Immature natural killer cell (primary cell): ENCODE measurements at places on chromosomes 13 and 19.

- H3K36me3 ChIP-seq = peaks cover 9% of the 10 kb centered on the region
- peaks cover 15% of the 10 kb centered on the region for H3K4me1 ChIP-seq
- H3K4me3 ChIP-seq = no peak overlapping the region
- DNase-seq = no peak
- H3K27me3 ChIP-seq = no peaks in the 10 kb centered on the region
Measured at GRCh38 chr19:40356681-40357595, 8.4 kb downstream of the PLD3 start.

GRCh38 chr19:19300613-19301012 lies 19.7 kb downstream of the SUGP1 start:
- no peak overlapping the region for H3K4me3 ChIP-seq
- H3K27ac ChIP-seq = no peak overlapping the region
- peaks cover 23% of the 10 kb centered on the region for H3K36me3 ChIP-seq
- peaks cover 3% of the 10 kb centered on the region for H3K27me3 ChIP-seq

- DNase-seq = no peak
- no peaks in the 10 kb centered on the region for H3K36me3 ChIP-seq
- H3K27me3 ChIP-seq = peaks cover 76% of the 10 kb centered on the region
- peak overlapping the region; percentile 99 for H3K27ac ChIP-seq
Measured at GRCh38 chr19:13839938-13840304, 37.0 kb upstream of the NANOS3 start.

DNA sequence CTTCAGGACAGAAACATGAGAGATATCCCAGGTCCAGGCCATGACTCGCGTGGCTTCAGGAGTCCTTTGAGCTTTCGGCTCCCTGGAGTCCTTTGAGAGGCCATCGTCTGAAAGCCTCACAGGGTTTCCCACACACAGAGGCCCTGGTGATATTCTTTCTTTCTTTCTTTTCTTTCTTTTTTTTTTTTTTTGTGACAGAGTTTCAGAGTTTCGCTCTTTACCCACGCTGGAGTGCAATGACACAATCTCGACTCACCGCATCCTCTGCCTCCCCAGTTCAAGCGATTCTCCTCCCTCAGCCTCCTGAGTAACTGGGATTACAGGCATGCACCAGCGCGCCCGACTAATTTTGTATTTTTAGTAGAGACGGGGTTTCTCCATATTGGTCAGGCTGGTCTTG lies 5.5 kb downstream of the SIN3B start:
- H3K27me3 ChIP-seq = peaks cover 2% of the 10 kb centered on the region
- peaks cover 42% of the 10 kb centered on the region for H3K36me3 ChIP-seq
- H3K4me3 ChIP-seq = no peak overlapping the region
- no peak overlapping the region for H3K27ac ChIP-seq
- H3K4me1 ChIP-seq = peaks cover 16% of the 10 kb centered on the region

DNA sequence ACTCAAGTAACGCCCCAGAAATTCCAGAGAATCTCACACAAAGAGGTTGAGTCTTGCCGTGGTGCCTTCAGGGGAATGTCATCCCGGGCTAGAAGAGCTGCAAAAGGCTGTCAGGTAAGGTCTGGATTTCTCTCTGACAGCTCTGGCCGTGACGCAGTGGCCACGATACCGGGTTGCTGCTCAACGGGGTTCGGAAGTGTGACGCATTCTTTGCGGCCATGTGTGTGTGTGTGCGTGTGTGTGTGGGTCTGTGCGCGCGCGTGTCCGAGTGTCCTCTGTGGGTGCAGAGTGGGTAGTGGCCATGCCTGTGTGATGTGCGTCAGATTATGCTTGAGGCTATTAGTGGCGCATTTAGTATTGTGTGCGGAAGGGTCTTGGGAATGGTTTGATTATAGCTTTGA lies 306 bp downstream of the ZNF540 start:
- H3K4me1 ChIP-seq = peaks cover 41% of the 10 kb centered on the region
- DNase-seq = peak; percentile 90
- H3K27me3 ChIP-seq = peaks cover 20% of the 10 kb centered on the region
- H3K27ac ChIP-seq = peak overlapping the region; percentile 99

DNA sequence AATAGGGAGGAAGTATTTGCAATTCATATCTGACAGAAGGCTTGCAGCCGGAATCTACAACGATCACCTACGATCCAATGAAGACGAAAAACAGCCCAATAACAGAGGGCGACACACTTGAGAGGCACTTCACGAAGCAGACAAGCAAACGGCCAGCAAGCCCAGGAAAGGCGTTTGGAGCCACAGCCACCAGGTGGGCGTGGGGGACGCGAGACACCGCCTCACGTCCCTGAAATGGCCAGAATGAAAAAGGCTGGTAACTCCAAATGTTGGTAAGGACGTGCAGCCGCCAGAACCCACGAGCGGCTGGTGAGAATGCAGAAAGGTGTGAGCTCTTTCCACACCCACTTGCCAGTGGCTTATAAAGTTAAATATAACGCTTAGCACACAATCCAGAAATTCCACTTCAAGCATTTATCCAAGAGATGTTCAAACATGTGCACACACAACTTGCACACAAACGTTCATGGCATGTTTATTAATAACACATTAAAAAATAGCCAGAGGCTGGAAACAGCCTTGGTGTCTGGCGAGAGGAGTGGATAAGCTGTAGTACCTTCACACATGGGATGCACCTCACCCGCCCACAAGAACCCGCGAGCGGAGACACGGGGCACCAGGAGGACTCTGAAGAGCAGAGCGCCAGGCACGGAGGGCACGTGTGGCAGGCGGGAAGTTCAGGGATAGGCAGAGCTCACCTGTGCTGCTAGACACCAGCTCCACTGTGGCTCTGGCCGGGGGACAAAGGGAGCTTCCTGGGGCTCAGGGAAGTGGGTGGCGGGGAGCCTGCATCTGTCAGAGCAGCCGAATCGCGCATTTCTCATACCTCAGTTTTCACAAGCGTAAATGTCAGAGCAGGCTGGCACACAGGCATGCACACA lies 89.3 kb downstream of the SPACA7 start:
- H3K27me3 ChIP-seq = peaks cover 2% of the 10 kb centered on the region
- H3K4me3 ChIP-seq = no peak overlapping the region
- no peak for DNase-seq
- H3K27ac ChIP-seq = no peak overlapping the region

- no peak for DNase-seq
- peaks cover 91% of the 10 kb centered on the region for H3K4me1 ChIP-seq
- H3K27ac ChIP-seq = no peak overlapping the region
- no peak overlapping the region for H3K4me3 ChIP-seq
Measured at GRCh38 chr13:26300140-26300539, 46.2 kb downstream of the CDK8 start.

DNA sequence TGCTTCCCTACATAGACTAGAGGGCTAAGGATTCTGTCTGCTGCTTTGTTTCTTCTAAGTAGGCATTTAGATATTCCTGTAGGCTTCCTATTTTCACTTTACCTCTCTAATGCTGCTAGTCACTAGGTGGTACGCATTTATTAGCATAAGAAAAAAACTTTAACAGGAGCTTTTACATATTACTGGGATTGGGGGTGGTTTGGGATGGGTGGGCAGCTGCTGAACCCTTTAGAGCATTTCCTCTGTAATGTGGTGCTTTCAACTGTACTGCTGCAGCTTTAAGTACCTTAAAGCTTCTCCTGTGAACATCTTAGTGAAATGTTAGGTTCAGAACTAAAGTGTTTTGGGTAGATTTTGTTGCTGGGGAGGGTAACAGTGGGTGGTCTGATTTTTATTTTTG lies 92.6 kb downstream of the ZNF486 start:
- DNase-seq = no peak
- H3K4me3 ChIP-seq = no peak overlapping the region
- peaks cover 3% of the 10 kb centered on the region for H3K36me3 ChIP-seq
- peaks cover 9% of the 10 kb centered on the region for H3K27me3 ChIP-seq

- no peak for DNase-seq
- H3K4me3 ChIP-seq = no peak overlapping the region
- H3K27me3 ChIP-seq = no peaks in the 10 kb centered on the region
- H3K36me3 ChIP-seq = no peaks in the 10 kb centered on the region
- H3K27ac ChIP-seq = no peak overlapping the region
Measured at GRCh38 chr19:4362101-4362828, 18.9 kb downstream of the MPND start.

DNA sequence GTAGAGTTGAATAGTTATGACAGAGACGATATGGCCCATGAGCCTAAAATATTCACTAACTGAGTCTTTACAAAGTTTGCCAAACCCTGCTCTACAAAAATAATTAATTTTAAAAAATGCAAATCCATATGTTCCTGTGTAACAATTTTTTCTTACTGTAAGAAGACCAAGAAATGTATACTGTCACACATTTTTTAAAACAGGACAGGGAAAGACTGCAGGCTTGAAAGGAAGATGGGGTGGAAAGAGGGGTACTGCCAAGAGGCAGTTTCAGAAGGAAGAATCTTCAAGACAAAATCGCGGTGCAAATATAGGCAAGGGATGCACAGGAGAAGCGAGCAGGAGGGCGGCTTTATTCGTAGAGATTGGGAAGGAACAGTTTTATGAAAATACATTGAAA lies 115.7 kb upstream of the KLHL1 start:
- DNase-seq = no peak
- H3K4me1 ChIP-seq = no peaks in the 10 kb centered on the region
- H3K27ac ChIP-seq = no peak overlapping the region
- peaks cover 6% of the 10 kb centered on the region for H3K36me3 ChIP-seq

DNA sequence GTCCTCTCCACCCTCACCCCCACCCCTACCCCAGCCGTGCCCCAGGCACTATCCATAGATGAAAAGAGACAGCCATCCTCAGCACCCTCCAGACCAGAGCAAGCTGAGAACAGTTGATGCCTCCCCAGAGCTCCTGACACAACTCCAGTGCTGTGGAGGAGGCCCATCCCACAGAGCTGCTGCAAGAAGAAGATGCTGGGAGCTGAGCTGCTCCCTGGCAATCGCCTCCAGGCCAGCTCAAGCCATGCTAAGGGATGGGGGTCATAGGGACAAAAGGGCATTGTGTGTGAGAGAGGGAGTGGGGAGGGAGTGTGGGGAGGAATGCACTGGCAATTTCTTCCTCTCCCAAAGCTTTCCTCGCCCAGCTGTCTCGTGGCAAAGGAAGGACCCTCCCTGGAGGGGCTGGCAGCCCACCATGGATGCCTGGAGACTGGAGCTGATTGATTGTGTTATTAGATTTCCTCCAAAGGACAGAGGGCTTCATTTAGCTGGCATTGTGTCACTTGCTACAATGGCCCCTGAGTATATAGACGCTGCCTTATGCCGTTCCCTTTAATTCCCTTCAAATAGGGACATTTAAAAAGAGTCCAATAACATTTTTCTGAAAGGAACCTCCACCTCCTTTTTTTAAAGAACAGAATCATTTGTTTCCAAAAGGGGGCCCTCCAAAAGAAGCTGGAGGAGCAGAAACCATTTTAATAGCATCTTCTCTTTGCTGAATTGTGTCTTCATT lies 476.4 kb downstream of the FOXO1 start:
- H3K27me3 ChIP-seq = no peaks in the 10 kb centered on the region
- DNase-seq = no peak
- no peaks in the 10 kb centered on the region for H3K36me3 ChIP-seq
- H3K4me3 ChIP-seq = no peak overlapping the region
- peaks cover 41% of the 10 kb centered on the region for H3K4me1 ChIP-seq

DNA sequence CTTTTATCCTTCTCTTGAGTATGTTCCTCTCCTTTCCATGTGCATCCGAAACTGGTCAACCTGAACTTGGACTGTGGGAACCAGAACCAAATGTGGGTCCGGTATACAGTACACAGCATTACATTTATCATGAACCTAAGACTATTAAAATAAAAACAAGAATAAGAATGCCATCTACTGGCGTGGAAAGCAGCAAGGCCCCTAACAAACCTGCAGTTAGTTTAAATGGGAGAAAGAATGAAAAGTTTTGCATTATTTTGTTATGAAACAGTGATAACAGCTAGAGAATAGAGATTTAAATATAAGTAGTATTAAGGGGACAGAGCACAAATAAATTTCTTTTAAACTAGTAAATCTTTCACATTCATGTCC lies 159.5 kb downstream of the RBM26 start:
- H3K36me3 ChIP-seq = no peaks in the 10 kb centered on the region
- H3K27ac ChIP-seq = no peak overlapping the region
- H3K27me3 ChIP-seq = peaks cover 2% of the 10 kb centered on the region
- no peaks in the 10 kb centered on the region for H3K4me1 ChIP-seq
- H3K4me3 ChIP-seq = no peak overlapping the region

- no peaks in the 10 kb centered on the region for H3K36me3 ChIP-seq
- no peaks in the 10 kb centered on the region for H3K4me1 ChIP-seq
- H3K27me3 ChIP-seq = peaks cover 3% of the 10 kb centered on the region
- no peak overlapping the region for H3K4me3 ChIP-seq
- H3K27ac ChIP-seq = no peak overlapping the region
Measured at GRCh38 chr13:34038541-34039068, 220.7 kb downstream of the RFC3 start.

GRCh38 chr13:84574851-84575250 lies 692.6 kb upstream of the SLITRK1 start:
- no peak overlapping the region for H3K27ac ChIP-seq
- H3K4me3 ChIP-seq = no peak overlapping the region
- no peak for DNase-seq
- H3K4me1 ChIP-seq = no peaks in the 10 kb centered on the region
- no peaks in the 10 kb centered on the region for H3K27me3 ChIP-seq
- no peaks in the 10 kb centered on the region for H3K36me3 ChIP-seq

DNA sequence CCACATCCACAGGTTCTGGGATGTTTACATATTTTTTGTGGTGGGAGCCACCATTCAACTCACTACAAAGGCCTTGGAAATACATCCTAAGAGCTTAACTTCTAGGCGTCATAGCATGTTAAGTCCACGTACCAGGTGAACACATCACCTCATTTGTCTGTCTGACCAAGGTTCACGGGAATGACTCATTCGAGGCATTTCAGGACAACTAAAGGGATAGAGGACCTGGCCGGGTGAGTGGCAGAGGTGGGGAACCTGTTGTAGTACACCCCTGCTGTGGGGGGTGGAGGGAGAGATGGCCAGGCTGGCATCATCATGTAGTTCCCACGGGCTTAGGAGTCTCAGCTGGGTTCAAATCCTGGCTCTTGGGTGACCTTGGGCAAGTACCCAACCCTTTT lies 51.5 kb downstream of the BICRA start:
- H3K27me3 ChIP-seq = peaks cover 2% of the 10 kb centered on the region
- H3K36me3 ChIP-seq = peaks cover 4% of the 10 kb centered on the region
- H3K27ac ChIP-seq = no peak overlapping the region

DNA sequence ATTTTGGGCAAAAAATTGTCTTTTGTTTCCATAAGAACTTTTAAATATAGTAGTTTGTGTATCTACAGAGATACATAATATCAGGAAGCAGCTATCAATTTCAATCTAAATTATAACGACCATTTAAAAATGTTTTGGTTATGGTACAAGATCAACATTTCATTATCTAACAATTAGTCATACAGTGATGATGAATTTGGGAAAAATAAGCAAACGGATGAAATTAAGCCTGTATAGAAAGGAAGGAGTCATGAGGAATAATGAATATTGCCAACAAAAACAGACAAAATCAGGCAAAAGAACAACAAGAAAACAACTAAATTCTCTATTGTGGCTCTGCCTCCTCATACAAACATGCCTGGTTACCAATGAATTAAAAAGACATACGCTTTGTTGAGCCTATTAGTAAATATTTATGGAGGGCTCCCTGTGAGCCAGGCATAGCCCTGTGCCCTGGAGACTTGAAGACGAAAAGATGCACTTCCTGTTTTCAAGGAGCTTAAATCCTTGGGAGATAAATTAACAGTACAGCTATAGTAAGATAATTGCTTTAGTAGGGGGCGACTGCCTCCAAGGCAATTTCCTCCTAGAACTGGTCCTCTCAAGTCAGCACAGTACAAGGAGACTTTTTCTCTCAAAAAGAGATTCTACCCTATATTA lies 73.0 kb downstream of the NALCN start:
- no peak overlapping the region for H3K27ac ChIP-seq
- H3K4me3 ChIP-seq = no peak overlapping the region
- no peaks in the 10 kb centered on the region for H3K36me3 ChIP-seq
- no peak for DNase-seq
- H3K27me3 ChIP-seq = no peaks in the 10 kb centered on the region
